CD8-positive, alpha-beta memory T cell (primary cell): ENCODE measurements at places on chromosomes 16 and 17.

DNA sequence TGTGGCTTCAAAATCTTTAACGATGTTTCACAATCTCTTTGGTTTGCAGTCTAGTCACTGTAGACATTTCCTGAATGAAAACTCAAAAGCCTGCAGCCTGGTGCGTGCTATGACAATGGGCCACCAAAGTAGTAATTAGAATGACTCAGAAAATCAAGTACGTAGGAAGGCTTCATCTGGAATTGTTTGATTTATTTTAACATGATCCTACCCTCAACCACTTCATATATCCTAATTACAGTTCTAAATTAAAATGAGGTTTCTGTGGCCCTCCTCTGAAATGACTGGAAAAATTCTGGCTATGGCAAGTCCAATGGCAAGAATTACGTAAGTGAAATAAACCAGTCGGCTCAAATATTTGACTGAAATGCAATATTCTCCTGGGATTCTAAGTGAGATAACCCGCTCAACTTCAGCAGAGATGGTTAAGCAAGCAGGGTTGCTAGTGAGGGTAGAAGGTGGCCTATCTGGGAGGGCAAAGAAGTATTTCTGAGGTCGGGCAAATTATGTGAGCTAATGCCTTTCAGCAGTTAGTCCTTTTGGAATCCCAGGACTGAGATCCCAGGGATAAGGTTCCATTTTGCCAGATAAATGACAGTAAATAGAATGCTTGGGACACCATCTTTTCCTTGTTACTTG is 145.6 kb upstream of the MYOCD start:
- no peak for DNase-seq

- peak; percentile 59 for DNase-seq
Observed at GRCh38 chr17:76710863-76711611, at the start of gene MXRA7. Gene MXRA7 (minus strand): TSS chr17:76710965. CDS start chr17:76710946, 19 bp downstream.

- DNase-seq, result no peak
Observed at GRCh38 chr17:752620-753219, 656 bp upstream of the GEMIN4 start.

DNA sequence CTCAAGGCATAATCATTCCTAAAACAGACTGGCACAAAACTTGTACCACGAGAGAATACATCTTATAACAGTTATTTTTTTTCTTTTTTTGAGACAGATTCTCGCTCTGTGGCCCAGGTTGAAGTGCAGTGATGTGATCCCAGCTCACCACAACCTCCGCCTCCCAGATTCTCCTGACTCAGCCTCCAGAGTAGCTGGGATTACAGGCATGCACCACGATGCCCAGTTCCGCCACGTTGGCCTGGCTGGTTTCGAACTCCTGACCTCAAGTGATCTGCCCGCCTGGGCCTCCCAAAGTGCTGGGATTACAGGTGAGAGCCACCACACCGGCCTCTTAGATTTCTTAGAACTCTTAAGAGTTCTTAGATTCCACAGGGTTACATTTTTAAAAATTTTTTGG is 4.1 kb downstream of the NUFIP2 start:
- no peak for DNase-seq

GRCh38 chr17:41767324-41768042 is 19.0 kb downstream of the JUP start:
- no peak for DNase-seq

DNA sequence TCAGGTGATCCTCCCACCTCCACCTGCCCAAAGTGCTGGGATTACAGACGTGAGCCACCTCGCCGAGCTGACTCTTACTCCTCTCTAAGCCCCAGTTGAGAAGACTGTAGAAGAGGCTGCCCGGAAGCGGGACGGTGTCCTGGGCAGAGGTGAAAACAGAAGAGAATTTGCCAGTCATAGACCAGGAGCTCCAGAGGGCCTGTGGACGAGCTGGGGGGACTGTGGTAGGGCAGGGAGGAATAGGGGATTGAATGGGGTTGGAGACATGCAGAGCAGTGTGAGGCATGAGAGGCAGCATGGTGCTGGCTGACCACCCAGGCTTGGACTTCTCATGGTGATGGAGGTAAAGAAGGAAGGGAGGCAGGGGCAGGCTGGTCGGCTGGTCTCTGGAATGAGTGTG is 17.1 kb upstream of the PHB1 start:
- no peak for DNase-seq

DNA sequence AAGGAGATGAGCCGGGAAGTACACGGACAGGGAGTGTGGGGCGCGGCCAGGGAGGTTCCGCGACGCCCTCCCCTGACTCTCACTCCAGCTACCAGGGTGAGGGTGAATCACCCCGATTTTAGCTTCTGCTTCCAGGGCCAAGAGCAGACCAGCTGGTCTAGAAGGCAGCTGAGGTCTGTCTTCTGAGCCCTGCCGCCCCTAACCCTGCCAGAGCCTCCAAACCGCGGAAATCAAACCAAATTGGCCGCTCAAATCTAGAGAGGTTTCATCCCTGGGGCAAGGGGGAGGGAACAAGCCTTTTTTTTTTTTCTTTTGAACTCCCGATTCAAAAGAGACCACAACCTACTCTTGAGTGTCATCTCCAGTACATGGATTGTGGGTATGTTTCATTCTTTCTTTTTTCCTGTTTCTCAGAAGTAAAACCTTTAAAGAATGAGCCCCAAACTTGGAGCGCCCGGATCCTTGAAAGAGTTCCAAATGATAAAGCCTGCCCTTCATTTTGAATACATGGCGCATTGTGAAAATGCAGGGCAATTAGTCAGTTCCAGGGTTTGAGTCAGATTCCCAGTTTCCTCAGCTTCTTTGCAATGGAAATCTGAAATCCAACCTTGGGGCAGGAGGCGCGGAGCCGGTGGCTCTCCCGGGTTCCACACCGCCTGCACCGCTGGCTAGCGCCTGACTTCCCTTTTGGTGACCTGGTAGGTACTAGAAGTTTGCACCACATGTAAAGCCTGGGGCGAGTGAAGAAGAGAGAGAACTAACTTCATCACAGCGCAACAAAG is 16.5 kb upstream of the ZFHX3 start:
- DNase-seq, result no peak

- peak; percentile 67 for DNase-seq
Observed at GRCh38 chr17:10327640-10328039, 45.2 kb downstream of the MYH13 start.

DNA sequence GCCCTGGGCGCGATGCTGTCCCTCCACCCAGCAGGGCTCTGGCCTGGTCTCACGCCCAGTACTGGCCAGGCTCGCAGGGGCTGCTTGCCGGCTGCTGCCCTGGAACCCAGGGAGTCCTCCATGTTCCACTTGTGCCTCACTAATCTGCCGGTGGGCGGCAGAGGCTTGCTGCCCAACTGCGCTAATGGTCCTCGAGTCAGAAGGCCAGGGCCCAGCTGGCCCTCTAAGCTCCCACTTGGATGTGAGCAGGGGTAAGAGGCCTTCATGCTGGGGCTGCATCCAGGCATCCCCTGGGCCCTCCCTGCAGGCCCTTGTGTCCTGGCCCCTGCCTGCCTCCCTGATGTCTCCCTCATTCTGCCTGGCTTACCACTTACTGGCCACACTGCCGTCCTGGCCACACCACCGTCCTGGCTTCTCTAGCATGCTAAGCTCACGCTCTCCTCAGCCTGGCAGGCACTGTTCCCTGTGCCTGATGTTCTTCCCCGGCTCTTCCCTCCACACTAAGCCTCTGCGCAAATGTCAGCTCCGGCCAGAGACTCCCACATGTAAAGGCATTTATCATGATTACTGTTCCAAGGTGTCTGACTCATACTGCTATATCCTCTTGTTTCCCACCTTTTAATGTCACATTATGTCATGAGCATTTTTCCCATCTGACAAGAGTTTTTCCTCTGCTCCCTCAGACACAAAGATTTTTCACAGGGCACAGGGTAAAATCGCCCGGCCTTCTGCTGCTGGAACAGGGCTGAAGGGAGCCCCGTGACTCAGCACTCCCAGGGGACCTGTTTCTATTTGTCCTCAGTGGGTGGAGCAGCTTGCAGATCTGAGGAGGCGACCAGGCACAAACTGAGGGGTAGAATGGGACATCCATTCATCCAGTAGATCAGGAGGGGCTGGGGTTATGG is 15.9 kb downstream of the B9D1 start:
- no peak for DNase-seq

DNA sequence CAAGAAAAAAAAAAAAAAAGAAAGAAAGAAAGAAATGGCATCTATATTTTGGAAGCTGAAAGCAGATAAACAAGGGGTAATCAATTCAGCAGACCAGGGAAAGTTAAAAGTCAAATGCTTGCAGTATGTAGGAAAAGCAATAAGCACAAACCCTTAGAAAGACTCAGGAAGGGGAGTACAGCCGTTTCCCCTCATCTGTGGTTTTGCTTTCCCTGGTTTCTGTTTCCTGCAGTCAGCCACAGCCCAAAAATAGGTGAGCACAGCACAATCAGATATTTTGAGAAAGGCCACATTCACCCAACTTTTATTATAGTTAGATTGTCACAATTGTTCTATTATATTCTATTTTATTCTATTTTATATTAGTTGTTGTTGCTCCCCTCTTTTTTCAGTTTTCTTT is 14.4 kb upstream of the ALOX12 start:
- DNase-seq, result no peak

- no peak for DNase-seq
Observed at GRCh38 chr16:35210681-35211433, 1751.4 kb downstream of the TP53TG3F start.

- no peak for DNase-seq
Observed at GRCh38 chr17:49576088-49576916, 631 bp downstream of the NXPH3 start.

GRCh38 chr16:333406-334094 is 19.0 kb downstream of the AXIN1 start:
- DNase-seq, result no peak

- DNase-seq, result peak; percentile 27
Observed at GRCh38 chr17:49434821-49435670, 20.4 kb upstream of the PHB1 start.

- DNase-seq, result no peak
Observed at GRCh38 chr17:45060382-45060796, 728 bp upstream of the NMT1 start.

- no peak for DNase-seq
Observed at GRCh38 chr16:2096853-2097595, 38.7 kb downstream of the PKD1 start.

- no peak for DNase-seq
Observed at GRCh38 chr17:12756786-12757185, 32.5 kb upstream of the ARHGAP44 start.

GRCh38 chr17:41588126-41588810 is 1.6 kb upstream of the KRT14 start:
- no peak for DNase-seq

DNA sequence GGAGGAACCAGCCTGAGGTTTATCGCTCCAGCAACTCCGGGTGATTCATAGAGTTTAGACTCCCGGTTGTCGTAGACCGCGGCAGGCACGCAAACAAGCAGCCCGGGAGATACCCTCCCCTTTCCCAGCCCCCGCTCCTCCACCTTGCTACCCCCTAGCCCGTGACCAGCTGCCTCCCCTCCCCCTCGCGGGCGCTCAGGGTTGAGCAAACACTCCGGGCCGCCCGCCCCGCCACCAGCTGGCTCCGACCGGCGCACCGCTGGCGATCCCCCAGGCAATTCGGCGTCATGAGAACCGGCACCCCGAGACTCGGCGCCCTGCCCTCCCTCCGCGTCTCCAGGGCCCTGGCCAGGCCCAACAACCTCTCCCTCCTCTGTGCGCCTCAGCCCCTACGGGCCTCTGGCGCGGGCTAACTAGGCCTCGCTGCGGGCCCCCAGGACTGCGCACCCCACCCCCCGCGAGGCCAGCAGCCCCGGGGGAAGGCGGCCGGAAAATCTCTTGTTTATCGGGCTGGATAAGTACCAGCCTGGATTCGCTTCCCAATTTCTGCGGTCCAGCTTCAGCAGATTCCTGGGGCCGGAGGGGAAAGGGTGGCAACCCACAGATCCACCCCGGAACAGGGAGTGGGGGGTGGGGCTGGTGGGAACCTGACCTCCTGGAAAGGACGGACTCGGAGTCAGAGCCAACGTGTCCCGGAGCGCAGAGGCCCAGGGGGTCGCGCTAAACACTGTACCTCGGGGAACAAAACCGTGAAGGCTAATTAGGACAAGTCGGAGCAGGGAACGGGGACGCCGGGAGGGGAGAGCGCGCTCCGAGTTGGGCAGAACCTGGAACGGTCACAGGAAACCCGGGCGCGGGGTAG is 951 bp upstream of the GPRC5C start:
- no peak for DNase-seq

GRCh38 chr17:51372345-51373004 is 112.1 kb downstream of the UTP18 start:
- no peak for DNase-seq

GRCh38 chr17:29012535-29012934 is 6.7 kb upstream of the SEZ6 start:
- no peak for DNase-seq

- no peak for DNase-seq
Observed at GRCh38 chr16:82782715-82783251, 156.0 kb downstream of the CDH13 start.

DNA sequence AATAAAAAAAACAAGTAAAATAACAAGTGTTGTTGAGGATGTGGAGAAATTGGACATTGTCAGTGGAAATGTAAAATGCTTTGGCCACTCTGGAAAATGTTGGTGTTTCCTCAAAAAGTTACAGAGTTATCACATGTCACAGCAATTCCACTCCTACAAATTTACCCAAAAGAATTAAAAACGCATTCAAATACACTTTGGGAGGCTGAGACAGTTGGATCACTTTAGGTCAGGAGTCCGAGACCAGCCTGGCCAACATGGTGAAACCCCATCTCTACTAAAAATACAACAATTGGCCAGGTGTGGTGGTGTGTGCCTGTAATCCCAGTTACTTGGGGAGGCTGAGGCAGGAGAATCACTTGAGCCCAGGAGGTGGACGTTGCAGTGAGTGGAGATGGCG is 5.6 kb downstream of the TOP3A start:
- no peak for DNase-seq

- no peak for DNase-seq
Observed at GRCh38 chr17:79966681-79967080, 69.0 kb downstream of the TBC1D16 start.

DNA sequence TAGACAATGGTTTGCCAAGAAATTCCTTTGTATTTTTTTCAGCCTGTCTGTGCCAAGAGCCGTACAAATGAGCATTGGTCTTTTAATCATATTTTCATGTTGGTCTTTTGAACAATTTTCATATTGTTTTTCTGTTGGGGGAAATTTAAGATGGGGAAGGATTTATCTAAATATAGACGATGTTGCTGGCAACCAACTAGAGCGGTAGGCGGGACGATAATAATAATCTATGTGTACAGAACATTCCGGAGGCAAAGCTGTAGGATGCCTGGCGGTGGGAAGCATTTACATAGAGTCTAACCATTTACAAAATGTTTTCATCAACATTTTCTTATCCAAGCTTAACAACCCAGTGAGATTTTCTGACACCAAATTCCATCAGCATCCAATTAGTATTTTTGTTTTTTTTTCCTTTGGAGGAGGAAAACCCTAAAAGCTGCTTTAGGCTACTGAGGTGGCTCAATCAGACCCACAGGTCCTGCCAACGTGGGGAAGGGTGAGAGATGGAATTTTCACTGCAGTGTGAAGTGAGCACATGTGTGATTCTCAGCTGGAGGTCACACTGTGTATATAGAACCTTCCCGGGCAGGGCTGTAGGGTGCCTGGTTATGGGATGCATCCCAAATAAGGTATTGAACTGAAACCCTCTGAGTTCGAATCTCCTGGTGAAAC is 11.7 kb upstream of the SEC14L1 start:
- DNase-seq, result no peak

GRCh38 chr17:66981983-66982508 is 17.5 kb downstream of the CACNG4 start:
- DNase-seq, result no peak

GRCh38 chr17:75428543-75429469 is 23.3 kb upstream of the GRB2 start:
- no peak for DNase-seq

- peak; percentile 23 for DNase-seq
Observed at GRCh38 chr16:58127634-58128033, 1.5 kb downstream of the CFAP20 start.

GRCh38 chr16:49622421-49623402 is 233.2 kb downstream of the ZNF423 start:
- no peak for DNase-seq
